ENCODE measurements at places on chromosomes 4 and X.

GRCh38 chrX:56764153-56764974, 35.3 kb downstream of the NBDY start:
- DNase-seq = no peak

- DNase-seq = no peak
These were observed 107.5 kb upstream of the ACSL4 start for GRCh38 chrX:109840585-109840984.

- DNase-seq = peak; percentile 18
These were observed 28.4 kb downstream of the ZNF185 start for GRCh38 chrX:152926279-152926678.

- peak; percentile 22 for DNase-seq
These were observed 195.2 kb upstream of the C1QTNF7 start for GRCh38 chr4:15232366-15233263.

- no peak for DNase-seq
These were observed 105.2 kb upstream of the ADRA2C start for GRCh38 chr4:3660928-3661515.

GRCh38 chr4:80803337-80803736, 227.2 kb upstream of the BMP3 start:
- no peak for DNase-seq
